ENCODE measurements at places on chromosomes 2 and 18. TPM values are rescaled to one million over a fixed set of nuclear protein-coding genes. Genes with fewer than 3 reads are reported as not detected.

ZNF513 gene
- total RNA-seq, result 13.1 TPM

DNA sequence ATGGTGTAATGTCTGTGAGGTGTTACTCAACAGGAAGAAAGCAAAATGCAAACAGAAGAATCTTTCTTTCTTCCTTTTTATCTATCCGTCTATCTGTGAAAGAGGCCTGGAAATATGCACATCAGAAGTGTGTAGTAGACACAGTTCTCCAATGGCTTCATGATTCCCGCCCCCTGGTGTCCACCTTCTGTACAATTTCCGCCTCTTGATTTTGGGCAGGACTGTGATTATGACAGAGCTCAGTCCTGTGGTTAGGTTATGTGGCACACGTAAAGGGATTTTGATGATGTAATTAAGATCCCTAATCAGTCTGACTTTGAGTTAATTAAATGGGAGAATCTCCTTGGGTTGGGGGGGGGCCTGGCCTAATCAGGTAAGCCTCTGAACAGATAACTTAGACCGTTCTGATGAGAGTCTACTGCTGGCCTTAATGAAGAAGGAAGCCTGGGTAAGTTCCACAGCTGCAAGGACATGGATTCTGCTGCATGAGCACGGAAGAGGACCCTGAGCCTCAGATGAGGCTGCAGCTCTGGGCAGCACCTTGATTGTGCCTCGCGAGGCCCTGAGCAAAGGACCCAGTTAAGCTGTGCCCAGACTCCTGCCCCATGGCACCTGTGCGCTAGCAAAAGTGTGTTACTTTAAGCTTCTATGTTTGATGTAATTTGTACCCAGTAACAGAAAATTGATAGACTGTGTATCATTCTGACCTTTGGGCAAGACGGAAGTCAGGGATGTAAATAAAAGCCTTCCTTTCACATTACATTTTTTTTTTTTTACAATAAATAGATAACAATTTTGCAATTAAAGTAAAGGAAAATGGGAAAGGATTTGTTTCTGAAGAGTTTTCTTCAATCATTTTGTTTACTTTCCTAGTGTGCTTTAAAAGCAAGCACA is 11.3 kb upstream of the KCNF1 start:
- no peaks in the 10 kb centered on the region for H3K36me3 ChIP-seq
- DNase-seq, result peak; percentile 54
- no peak overlapping the region for H3K4me3 ChIP-seq
- H3K27me3 ChIP-seq, result peaks cover 14% of the 10 kb centered on the region
- H3K4me1 ChIP-seq, result peaks cover 14% of the 10 kb centered on the region

GRCh38 chr2:217291259-217291658 is 431.4 kb upstream of the TNP1 start:
- H3K4me1 ChIP-seq, result peaks cover 21% of the 10 kb centered on the region
- H3K27me3 ChIP-seq, result no peaks in the 10 kb centered on the region

DNA sequence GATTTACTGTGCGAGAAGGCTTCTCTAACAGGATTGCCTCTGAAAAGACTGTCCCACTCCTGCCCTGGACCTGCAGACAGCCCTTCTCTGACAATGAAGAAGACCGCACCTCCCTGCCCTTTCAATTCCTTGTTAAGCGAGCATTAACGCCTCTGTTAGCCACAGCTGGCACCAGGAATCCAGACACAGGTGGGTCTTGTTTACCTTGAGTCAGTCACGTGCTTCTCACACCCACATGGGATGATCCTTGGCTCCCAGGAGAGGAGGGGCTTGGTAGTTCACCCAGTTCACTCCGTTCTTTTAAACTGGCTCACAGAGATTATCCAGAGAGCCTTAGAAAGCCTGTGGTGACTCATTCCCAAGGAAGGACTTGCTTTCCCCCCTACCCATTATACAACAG is 410.5 kb upstream of the MEIS1 start:
- H3K27me3 ChIP-seq, result no peaks in the 10 kb centered on the region
- no peaks in the 10 kb centered on the region for H3K36me3 ChIP-seq
- peak; percentile 37 for DNase-seq
- no peak overlapping the region for H3K27ac ChIP-seq
- no peak overlapping the region for H3K4me3 ChIP-seq
- peaks cover 11% of the 10 kb centered on the region for H3K4me1 ChIP-seq

DNA sequence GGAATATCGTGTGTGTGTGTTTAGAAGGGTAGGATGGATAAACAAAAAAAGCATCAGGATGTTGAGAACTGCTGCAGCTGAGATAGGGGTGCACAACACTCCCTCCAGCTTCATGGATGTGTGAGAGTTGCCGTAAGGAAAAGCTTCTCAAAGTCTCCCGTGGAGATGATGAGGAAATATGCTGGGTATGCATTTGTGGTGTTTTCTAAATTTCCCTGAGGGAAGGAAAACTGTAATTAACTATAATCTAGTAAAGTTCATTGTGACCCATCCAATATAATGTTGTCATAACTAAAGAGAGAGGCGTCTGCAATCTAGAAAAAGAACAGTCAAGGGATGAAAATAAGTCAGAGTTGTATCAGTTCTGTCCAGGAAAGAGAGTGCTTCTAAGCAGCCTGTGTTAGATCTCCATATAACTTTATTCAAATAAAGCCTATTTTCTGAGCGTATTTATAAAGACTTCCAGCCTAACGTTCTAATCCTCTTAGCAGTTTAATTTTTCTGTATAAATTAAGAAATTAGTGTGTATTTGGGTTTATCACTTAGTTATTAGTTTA is 7.3 kb upstream of the LMAN2L start:
- H3K4me1 ChIP-seq, result no peaks in the 10 kb centered on the region
- peaks cover 30% of the 10 kb centered on the region for H3K27me3 ChIP-seq
- no peak overlapping the region for H3K27ac ChIP-seq
- no peaks in the 10 kb centered on the region for H3K36me3 ChIP-seq
